ENCODE measurements at places on chromosomes 4 and X.
A peak's percentile ranks its signal among the peaks of the same experiment; 100 is the strongest.

DNA sequence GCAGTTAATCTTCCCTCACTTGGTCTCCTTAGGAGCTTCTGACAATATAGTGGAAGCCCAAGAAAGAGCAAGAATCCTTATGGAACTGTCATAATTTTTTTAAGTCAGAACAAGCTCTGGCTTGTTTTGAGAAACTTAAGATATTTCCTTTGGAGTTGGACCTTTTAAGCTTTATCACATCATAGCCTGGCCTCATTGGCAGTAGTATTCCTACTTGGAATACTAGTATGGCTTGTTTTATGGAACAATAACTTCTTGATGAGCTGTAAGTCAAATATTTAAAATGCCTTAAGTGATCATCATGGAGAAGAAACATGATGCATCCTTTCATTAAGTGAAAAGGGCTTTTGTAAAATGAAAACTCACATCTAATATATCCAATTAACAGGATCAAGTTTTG lies 78.0 kb upstream of the NRK start:
- no peak for DNase-seq

DNA sequence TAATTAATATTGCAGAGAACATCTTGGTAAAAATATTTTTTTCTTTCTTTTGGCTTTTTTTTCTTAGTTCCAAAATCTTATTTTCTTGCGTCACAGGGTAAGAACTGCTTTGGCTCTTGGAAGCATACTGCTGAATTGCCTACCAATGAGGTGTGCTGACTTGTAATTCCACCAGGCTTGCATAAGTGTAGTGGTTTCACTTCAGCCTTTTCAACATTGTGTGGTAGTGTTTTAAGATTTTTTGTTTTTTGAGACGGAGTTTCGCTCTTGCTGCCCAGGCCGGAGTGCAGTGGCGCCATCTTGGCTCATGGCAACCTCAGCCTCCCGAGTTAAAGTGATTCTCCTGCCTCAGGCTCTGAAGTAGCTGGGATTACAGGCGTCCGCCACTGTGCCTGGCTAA lies 42.4 kb downstream of the N4BP2 start:
- DNase-seq: no peak

DNA sequence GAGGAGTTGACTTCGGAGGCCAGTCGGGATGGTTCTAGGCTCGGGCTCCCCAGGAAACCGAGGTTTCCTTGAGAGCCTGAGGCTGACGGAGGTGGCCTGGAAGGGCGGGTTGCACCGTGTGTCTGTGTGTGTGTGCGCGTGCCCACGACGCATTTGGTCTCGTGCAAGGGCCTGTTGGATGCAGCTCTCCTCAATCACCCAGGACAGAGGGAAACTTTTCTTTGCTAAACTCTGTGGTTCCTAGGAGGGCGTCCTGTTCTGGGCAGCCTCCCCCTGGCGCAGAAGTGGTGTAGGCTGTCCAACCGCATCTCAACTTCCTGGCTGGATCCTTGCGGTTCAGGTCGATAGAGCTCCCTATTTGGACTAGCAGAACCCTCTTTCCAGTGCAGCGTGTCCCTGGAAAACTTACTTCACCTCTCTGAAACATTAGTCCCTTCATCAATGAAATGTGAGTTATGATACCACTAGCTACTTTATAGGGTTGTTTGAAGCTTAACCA lies 973 bp downstream of the STK32B start:
- DNase-seq: no peak

DNA sequence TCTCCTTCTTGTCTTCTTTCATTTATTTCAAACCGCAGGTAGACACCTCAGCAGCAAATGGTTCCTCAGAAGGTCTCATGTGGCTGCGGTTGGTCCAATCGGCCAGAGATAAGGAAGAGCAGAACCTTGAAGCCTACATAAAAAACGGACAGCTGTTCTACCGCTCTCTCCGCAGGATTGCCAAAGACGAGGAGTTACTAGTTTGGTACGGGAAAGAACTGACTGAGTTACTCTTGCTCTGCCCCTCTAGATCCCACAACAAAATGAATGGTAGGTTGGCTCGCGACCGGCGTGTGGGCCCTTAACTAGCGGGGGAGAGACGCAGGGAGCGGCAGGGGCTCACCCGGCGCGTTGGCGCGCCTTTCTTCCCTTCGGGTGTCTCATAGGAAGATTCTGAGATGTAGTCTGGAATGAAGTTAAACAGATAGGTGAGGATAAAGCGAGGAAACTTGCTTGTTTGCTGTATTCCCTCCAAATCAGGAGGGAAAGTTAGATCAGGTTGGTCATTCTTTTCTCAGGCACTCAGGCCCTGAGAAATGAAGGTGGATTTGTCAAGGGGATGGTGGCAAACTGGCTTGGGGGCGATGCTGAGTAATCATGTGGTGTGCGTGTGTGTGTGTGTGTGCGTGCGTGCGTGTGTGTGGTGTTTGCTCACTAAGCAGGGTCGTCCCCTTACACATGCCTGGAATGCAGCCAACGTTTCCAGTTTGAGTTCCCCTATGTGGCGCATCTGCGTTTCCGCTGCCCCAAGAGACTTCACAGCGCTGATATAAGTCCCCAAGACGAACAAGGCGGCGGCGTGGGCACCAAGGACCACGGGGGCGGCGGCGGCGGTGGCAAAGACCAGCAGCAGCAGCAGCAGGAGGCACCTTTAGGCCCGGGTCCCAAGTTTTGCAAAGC lies 4.2 kb downstream of the PRDM8 start:
- DNase-seq: no peak

DNA sequence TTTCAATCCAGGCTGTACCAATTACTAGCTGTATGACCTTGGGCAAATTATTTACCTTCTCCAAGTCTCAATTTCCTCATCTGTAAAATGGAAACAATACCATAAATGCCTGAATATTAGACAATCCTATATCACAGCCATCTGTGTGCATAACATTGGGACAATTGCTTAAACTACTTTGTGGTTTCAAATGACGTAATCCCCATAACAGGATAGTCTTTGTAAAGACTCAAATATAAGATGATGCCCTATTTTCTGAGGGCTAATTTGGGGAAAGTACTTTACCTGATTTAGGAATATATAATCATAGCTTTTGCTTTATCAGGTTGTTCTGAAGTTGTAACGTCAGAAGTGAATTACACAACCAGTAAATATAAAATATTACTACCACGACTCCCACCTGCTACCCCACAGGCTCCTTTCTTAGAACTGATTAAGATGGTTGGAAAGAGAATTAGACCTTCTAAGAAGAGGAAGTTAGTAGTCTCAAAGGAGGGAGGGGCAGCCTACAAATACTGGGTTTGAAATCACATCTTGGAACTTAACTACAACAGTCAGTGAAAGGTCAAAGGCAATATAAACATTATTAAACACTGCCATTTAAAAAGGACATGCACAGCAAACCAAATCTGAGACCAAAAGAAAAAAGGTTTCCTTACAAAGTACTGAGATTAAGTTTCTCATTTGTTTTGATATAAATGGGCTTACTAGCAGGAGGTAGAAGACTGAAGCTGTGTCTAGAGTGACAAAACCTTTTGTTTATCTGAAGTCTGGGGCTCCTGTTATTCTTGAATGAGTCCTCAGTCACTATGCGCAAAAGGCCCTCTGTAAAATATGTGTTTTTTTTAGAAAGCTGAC lies 215.0 kb downstream of the SCFD2 start:
- DNase-seq: no peak

DNA sequence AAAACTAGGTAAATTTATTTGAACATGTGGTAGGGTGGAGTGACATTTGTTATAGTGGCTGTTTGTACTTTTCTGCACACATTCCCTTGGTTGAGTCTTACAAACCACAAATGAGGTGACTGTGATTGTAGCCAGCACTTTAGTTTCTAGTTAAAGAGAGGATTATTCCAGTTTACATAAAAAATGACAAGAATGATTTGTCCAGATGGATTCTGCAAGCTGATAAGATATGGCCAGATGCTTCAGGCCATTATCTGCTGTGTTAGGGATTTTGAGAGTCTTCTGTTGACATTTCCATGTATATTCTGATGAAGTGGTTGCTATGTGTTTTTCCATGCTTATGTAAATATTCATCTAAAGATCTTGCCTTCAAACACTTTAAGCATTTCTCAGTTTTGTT lies 31.0 kb upstream of the PDE5A start:
- no peak for DNase-seq

DNA sequence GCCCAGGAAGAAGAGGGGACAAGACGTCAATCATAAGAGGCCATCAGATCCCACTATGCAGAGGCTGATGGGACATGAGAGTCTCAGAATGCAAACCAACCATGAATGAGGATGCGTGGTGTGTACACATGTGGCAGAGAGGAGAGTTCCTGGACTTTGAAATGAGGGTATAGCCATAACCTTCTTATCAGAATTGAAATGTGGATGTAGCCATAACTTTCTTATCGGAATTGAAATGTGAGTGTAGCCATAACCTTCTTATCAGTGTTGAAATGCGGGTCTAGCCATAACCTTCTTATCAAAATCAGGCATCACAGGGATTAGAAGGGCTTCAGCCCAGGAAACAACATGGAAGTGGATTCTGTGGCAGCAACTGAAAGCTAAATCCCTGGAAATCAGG lies 415.5 kb upstream of the FAT1 start:
- no peak for DNase-seq

DNA sequence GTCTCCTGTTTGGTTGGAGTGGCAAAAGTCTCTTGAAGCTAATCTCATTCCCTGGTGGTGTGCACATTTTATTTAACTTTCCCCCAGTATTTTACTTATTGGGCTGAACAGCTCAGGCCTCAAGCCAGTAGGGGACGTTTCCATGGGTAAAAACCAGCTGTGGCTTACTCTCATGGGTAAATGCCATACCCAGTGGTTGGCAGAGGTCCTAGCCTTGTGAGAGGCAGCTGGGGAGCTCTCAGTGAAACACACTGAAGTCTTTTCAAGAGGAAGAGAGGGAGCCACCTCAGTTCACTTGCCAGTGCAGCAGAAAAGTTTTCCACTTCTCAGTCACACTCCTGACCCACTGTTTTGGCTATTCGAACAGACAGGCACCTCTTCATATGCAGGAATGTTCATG lies 1964.2 kb downstream of the ARAP2 start:
- no peak for DNase-seq

GRCh38 chrX:118975831-118976598 lies 1.6 kb downstream of the LONRF3 start:
- DNase-seq: peak; percentile 5

DNA sequence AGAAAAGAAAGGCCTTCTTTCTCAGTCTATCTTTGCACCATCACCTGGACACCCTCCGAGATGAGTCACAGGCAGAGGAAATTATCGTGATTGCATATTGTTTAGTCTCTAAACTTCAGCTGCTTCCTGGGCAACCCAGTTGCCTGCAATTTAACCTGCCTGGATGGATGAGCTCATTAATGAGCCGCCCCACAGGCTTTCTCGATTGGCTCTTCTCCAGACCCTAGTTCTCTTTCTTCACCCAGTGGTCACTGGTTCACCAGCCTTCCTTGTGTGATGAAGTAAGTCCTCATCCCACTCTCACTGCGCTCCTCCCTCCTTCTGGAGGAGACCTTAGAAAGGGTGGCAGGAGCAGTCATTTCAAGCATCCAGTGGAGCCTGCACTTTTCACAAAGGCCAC lies 94.4 kb downstream of the SOWAHB start:
- DNase-seq: no peak

DNA sequence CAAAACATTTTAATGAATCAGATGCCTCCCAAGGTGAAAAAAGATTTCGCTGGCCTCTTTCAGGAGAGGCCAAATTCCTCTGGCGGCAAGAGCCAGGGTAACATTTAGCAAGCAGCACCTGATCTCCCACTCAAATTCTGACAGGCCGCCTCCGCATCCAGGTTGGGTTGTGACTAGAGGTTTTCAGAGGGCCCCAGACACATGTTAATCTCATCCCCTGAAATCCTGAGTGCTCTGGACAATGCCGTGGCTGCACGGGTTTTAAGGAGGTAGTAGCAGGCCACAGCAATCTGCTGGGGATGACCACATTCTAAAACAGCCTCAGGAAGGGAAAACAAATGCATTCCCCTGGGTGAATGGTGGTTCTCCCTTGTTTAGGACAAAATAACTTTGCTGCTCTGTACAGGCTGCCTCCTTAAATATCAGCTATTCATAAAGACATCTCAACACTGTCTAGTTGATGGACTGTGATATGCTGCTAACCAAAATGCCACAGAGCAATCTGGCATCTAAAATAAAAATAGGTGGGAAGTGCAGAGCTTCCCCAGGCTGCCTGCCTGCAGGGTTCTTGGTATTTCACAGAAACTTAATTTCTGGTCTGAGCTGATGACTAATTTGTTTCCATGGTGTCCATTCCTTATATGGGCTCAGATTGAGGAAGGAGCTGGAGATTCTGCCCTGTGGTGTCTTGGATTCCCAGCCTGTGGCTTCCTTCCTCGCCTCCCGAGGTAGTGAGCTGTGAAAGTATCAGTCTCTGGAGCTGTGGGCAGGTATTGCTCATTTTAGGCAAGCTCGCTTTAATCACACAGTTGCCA lies 202.0 kb downstream of the DCLK2 start:
- DNase-seq: no peak

GRCh38 chr4:55633903-55634302 lies 2.2 kb downstream of the NMU start:
- DNase-seq: no peak

DNA sequence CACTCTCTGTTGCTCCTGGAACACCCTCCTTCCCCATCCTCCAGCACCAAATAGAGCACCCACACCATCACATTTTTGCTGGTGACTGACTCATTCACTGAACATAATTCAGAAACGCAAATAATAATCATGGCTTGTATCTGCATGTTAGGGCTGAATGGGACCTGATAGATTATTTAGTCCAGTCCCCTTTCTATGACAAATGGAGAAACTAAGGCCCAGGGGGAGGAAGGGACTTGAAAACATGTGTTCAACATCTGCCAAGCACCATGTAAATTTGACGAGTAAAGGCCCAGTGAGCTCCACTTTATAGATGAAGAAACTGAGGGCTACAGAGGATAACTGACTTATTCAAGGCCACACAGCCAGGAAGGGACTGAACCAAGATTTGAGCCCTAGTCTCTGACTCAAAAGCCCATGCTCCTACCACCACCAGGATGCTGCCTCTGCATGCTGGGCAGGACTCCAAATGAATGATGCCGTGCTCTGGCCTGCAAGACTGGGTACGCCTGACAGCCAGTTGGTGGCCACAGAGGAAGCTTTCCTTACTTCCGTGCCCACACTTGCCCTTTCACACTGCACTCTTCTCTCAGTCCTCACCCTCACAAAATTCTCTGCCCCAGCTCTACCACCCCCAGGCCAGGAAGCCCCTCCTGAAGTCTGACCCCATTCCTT lies 133.3 kb upstream of the PJA1 start:
- no peak for DNase-seq

GRCh38 chr4:15920723-15921591 lies 17.6 kb downstream of the FGFBP1 start:
- peak; percentile 9 for DNase-seq

DNA sequence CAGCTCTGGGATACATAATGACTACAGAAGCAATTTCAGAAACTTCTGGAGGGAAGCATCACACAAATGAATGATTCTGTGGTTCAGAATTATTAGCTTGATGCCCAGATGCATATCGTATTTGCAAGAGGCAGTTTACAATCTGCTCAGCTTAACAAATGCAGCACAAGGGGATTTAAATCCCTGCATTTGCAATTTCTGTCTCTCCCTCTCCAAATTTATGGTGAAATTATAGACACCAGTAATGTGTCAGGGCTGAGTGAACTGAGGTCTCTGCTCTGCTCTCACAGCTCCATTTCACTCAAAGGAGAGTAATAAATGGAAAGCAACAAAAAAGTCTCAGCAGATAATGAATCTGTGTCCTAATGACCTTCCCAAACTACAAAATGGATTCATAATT lies 80.2 kb downstream of the TMEM156 start:
- no peak for DNase-seq

GRCh38 chr4:175176710-175177109 lies 258.6 kb downstream of the ADAM29 start:
- no peak for DNase-seq

Measured in SK-MEL-5 (cell line).